ENCODE measurements at places on chromosomes 11 and 22.

GRCh38 chr22:24424001-24424900 lies 3.1 kb upstream of the ADORA2A start:
- no peak for DNase-seq

- DNase-seq, result no peak
Measured at GRCh38 chr11:119254239-119254638, 48.1 kb downstream of the CBL start.

GRCh38 chr11:76566811-76567210 lies 103.7 kb downstream of the LRRC32 start:
- DNase-seq, result no peak

- no peak for DNase-seq
Measured at GRCh38 chr11:127598476-127598875, 597.9 kb upstream of the KIRREL3 start.

DNA sequence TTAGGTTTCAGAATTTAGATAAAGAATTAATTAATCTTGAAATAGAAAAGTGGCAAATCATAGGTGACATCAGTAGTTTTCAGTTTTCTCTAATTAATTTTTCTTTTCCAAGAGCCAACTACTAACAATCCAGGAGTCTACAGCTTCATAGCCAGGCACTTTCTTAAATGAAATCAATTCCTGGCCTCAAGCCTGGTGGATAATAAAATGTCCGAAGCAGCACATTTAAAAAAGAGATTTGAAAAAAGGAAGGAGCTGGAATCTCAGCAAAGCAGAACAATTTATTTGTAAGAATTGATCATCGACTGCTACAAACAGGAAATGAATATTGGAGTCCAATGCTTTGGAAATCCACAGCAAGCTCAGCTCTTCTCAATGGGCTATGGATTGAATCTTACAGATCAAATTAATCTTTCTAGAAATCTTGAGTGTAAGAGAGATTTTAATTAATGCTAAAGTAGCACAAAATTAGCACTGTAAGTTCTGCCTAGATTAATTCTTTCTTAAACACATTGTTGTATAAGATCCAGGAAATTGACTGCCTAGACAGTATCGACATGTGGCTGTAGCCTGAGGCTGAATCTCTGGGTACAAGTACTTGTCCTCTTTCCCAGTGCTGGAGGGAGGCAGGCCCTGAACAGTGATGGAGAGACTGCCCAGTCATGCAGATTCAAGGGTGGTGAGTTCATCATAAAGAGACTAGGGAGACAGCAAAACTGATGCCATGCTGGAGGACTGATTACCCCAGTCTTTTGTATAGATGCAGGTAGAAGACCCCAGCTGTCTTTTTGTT lies 167.8 kb upstream of the POU2AF2 start:
- no peak for DNase-seq

GRCh38 chr11:59415111-59415510 lies 11.1 kb downstream of the OR5A2 start:
- no peak for DNase-seq

Measured in tibial artery (tissue), 4 donors.